Stimulated activated CD8-positive, alpha-beta memory T cell treated with anti-CD3 and anti-CD28 coated beads, Interleukin-4, amount 100 ng/mL, for 4 hours (primary cell): ENCODE measurements at places on chromosomes 3 and 15.

DNA sequence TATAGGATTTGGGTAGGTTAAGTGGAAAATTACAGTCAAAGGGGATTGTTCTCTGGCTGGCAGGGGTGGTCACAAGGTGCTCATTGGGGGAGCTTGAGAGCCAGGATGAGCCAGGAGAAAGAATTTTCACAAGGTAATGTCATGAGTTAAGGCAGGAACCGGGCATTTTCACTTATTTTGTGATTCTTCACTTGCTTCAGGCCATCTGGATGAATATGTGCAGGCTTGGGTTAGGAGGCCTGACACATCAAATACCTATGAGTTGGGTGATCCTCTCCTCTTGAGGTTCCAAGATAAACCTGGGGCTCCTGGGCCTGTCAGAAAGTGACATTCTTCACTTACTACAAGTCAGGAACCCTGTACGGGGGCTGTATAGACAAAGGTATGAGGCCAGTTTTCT, 68.7 kb downstream of the CD200 start:
- no peak for DNase-seq

DNA sequence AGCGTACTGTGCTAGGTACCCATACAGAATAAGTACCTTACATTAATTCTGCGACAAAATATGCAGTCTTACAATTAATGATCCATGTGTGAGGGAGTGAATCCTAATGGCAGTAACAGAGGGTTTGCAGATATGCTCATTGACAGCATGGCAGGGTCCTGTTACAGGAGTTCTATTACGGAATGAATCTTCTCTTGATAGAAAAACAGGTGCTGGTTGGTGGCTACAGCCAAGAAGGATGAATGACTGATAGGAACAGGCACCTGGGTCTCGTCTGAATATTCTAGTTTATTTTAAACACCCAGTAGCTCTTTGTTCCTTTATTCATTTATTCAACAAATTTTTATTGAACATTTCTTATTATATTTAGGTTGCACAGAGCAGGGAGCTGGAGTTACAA, 22.8 kb downstream of the PGBD4 start:
- DNase-seq = no peak

- no peak for DNase-seq
Observed at GRCh38 chr3:171543759-171544300, 83.6 kb upstream of the TNIK start.

DNA sequence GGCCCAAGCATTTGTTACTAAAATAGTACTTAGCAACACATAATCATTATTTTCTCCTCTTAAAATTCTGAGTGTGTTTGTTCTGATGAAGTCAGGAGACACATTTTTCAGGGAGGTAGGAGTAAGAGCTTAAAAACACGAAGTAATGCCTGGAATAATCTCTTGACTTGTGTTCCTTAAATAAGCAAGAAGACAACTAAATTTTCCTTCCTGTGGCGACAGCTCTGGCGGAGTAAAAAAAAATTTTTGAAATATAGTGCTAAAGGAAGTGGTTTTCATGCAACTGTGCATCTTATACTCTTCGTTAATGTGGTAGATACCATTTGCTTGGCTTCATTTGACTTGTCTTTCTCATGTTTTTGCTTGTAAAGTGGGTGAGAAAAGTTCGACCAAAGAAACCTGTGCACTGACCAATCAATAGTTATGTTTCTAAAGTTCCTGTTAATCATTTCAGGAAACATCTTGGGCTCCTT, 11.1 kb upstream of the MBNL1 start:
- DNase-seq = no peak

DNA sequence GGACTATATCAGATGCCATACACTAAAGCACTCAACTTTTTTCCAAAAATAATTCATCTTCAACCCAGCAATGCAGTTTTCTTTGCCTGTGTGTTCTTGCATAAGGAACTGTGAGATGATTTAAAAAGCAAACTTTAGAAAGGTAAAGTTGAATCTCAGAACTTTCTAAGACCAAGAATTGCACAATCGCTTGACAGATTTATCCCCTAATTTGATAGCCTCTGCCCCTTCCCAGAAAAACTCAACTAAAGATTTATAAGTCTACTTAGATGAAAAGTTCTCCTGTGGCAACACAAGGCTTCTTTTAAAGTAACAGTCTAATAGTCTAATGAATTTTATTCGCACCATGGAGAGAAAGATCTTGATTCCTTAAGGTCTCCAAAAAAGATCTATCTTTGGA, 259.3 kb downstream of the MAGI1 start:
- DNase-seq = no peak

DNA sequence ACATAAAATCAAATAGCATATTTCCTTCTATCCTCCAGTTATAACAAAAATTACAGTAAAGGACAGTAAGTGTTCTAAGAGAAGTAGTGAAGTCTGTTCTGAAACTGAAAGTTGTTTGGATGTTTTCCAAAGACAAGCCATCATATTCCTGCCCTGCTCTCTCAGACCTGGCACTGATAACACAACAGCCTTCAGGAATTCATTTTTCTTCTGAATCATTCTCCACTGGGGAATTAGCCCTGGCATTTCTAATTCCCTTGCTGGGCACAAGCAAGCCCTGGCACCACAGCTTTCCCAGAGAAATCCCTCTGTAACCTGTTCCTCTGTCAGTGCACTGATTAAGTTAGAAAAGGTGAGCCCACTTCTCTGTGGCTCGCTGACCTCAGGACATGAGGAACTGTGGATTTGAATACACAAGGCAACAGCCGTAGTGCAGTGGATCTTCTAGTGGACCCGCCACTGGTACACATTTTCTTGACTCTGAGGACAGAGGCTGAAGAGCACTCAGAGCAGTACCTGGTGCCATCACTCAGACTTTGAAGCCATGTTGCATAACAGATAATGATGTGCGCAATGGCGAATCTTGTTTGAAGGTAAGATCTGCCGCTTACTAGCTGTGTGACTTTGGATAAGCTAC, 61.6 kb downstream of the WWTR1 start:
- DNase-seq = no peak

- no peak for DNase-seq
Observed at GRCh38 chr3:45191424-45191823, 34.7 kb downstream of the TMEM158 start.

DNA sequence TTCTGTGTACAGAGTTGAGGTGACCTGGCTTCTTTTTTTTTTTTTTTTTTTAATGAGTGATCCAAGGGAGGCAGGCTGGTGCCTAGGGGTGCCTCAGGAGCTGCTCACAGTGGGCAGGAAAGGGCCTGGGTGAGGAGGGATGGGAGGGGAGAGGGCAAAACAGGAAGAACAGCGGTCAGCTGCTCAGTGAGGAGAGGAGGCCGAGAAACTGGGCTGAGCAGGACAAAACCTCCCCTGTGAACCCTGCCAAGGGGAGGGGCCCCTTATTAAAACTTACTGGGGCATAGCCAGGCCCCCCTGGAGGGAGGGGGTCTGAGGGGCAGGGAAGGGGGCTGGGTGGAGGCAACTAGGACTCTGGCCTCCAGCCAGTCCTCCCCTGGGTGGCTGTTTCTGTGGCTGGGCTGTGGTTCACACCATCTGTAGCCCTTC, 3.5 kb downstream of the PLEKHO2 start:
- no peak for DNase-seq

DNA sequence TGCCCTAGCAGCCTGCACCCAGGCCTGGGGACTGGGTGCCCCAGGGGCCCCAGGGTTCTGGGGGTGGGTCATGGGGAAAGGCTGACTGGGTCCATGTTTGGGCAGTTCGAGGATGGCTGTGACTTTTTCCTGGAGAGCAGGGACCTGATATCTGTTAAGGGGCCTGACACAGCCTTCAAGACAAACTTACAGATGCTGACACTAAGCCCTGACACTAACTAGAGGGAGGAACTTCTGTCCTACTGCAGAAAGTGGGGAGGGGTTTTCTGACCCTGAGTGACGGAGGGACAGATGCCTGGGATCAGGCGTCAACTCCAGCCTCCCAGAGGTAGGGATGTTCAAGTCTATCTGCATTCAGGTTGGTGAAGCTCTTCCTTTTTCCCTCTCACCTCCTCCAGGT, 45.0 kb upstream of the SLC6A11 start:
- DNase-seq = no peak

- DNase-seq = no peak
Observed at GRCh38 chr3:124797426-124797945, 67.2 kb downstream of the UMPS start.

- DNase-seq = peak; percentile 75
Observed at GRCh38 chr15:40859206-40859851, 14.7 kb downstream of the RHOV start.

DNA sequence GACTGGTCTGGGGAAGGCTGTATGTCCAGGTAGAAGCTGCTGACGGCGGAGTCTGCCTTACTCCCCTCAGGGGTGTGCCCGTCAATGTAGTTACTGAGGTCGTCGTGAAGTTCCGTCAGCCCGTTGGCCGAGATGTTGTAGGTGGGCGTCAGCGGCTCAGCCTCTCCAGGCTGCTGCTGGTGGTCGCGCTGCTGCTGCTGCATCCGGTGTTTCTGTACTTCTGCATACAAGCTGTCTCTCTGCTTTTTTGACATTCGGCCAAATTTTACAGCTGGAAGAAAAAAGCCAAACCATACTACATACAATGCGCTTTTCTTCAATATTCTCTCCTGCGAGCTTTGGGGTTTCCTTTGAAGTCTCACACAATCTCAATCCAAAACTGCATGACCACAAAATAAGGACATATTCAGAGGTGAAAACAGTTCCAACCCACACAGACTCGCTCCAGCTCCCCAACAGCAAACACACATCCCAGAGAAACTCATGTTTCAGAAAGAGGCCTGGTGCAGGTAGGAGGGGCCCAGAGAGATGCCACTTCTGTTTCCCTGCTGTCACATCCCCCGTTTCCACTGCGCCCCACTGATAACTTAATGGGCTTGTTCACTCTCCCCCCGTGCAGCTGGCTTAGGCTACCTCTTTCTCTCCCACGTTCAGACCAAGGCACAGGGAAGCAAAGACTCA, 32.5 kb upstream of the ICE2 start:
- DNase-seq = no peak

GRCh38 chr3:109081746-109082510, 36.0 kb downstream of the MORC1 start:
- no peak for DNase-seq

GRCh38 chr3:161731968-161732367, 235.4 kb downstream of the OTOL1 start:
- no peak for DNase-seq

GRCh38 chr3:181555681-181556080, 156.0 kb upstream of the SOX2 start:
- no peak for DNase-seq

- no peak for DNase-seq
Observed at GRCh38 chr3:61608072-61608471, 46.7 kb downstream of the PTPRG start.

DNA sequence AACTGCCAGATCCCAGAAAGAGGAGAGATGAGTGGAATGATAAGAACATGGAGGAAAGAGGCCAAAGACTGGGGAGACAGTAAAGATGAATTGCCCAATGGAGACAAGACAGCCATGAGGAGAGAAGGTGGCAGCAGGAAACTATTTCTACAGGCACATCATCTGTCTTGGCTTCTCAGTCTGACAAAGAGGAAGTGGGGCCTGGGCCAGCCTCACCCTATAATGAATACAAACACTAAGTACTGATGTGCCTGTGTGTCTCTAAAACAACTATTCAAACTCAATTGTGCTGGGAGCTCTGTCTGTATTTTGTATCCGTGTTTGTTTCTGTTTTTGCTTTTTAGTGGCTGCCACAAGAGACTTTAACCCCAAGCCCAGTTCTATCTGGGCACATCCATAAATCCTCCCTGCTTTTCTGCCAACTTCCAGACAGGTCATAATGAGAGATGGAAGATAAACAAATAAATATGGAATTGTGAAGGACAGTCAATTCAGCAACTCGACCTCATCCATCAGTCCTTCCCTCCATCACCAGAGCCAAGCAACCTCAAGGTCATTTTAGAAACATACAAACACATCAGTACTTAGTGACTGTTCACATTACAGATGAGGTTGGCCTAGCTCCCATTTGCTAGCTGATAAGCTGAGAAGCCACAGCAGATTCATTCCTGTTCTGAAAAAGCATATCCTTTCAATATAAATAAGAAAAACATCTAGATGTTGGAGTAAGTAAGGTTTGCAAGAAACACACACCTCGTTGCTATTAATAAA, 116.7 kb downstream of the CADPS start:
- DNase-seq = no peak

DNA sequence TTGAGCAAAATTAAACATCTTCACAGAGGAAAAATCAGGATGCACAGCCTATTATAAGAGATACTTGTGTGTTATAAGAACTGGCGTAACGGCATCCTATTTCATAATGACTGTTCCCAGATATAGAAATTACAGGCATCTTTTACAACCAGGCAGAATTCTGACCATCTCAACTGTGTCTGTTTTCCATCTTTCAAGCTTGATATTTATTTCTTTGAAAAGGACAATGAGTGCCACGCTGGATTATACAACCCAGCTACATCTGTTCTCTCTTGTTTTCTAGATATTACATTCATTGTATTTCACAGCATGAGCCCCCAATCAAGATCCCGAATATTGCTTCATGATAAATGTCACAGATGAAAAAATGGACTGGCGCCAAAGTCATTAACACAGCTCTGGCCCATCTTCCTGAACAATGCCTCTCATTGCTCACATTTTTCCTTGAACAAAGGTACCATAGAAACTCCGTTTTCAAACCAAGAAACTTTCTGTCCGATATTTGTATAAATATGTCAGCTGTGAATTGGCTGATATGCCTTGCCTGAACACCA, 420.6 kb downstream of the TBL1XR1 start:
- DNase-seq = no peak

DNA sequence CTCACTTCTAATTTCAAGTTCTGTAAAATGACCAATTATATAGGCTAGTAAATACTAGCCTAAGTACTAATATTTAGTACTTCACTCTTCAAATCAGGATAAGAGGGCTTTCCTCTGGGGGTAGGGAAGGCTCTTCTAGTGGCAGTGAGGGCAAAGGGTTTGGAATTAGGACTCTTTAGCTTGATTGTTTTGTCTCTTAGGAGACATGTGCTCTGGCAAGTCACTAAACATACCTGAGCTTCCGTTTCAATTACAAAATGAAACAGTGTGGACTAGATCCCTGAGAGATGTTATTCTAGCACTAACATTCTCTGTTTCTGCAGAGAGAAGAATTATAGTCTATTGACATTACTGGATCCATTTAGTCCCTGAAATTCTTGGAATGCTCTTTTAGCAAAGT, 71.5 kb downstream of the PCOLCE2 start:
- DNase-seq = no peak

- no peak for DNase-seq
Observed at GRCh38 chr3:65785065-65785645, 253.6 kb downstream of the MAGI1 start.

GRCh38 chr3:139756529-139757103, 78.8 kb upstream of the NMNAT3 start:
- no peak for DNase-seq

DNA sequence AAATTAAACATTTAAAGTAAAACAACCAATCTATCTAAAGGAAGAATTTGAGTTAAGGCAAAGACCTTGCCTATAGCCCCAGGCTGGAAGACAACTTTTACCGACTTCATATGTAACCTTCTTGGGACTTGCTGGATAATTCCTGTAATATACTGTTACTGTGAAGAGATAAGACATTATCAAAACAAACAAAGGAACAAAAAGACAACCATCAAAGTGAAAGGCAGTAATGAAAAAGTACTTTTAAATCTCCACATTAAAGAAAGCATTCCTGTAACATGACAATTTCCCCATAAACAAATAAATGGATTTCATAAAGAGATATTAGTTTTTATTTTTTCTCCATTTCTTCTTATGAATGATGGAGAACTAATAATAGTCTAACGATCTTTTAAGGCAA, 2.4 kb downstream of the CMTM6 start:
- no peak for DNase-seq

- DNase-seq = no peak
Observed at GRCh38 chr3:31890742-31891469, 90.2 kb downstream of the OSBPL10 start.
